Glutamatergic neuron (in vitro differentiated cells): ENCODE measurements at places on chromosomes 4 and X. TPM values are rescaled to one million over a fixed set of nuclear protein-coding genes. Genes with fewer than 3 reads are reported as not detected.

The DCAF12L1 gene
- total RNA-seq = 0.12 TPM

DNA sequence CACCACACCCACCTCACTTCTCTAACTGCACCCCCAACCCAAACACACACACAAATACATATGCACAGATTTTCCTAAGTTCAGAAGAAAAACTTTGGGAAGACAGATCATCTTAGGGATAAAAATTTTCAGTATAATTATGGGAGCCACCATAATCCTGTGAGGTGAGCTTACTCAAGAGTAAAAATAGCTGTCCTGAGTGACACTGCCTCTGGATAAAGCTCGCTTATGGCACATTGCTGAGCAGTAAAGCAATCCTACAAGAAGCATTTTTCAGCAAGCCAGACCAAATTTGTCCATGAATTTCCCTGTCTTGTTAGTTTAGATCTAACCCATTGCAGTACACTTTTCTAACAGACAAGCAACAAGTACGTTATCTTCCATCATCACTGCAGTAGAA, 83.8 kb downstream of the INPP4B start:
- H3K4me3 ChIP-seq = no peak overlapping the region
- H3K36me3 ChIP-seq = no peaks in the 10 kb centered on the region
- DNase-seq = no peak
- H3K4me1 ChIP-seq = no peaks in the 10 kb centered on the region
- no peaks in the 10 kb centered on the region for H3K27me3 ChIP-seq

- H3K36me3 ChIP-seq = peaks cover 7% of the 10 kb centered on the region
- no peaks in the 10 kb centered on the region for H3K27me3 ChIP-seq
- no peak for DNase-seq
- peaks cover 36% of the 10 kb centered on the region for H3K4me1 ChIP-seq
- H3K27ac ChIP-seq = peak overlapping the region; percentile 83
Measured at GRCh38 chr4:47050761-47051725, 19.7 kb downstream of the GABRB1 start.

- no peak overlapping the region for H3K4me3 ChIP-seq
- H3K36me3 ChIP-seq = no peaks in the 10 kb centered on the region
- H3K4me1 ChIP-seq = no peaks in the 10 kb centered on the region
- H3K27me3 ChIP-seq = no peaks in the 10 kb centered on the region
- H3K27ac ChIP-seq = no peak overlapping the region
Measured at GRCh38 chr4:165312506-165312905, 15.0 kb upstream of the MSMO1 start.

DNA sequence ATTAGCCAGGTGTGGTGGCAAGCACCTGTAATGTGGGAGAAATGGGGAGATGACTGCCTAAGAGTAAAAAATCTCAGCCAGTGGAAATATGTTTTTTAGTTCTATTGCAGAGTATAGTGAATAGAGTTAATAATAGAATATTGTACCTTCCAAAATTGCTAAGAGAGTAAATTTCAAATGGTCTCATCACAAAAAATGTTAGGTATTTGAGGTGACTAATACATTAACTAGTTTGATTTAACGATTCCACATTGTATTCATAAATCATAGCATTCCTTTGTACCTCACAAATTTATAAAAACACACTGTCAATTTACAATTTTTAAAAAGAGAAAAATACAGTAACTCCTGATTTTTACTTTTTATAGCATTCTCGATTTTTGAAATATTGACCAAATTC, 681.5 kb upstream of the EPHA5 start:
- H3K4me3 ChIP-seq = no peak overlapping the region
- peaks cover 4% of the 10 kb centered on the region for H3K36me3 ChIP-seq
- DNase-seq = no peak
- H3K4me1 ChIP-seq = no peaks in the 10 kb centered on the region
